Small intestine (tissue), 16 donors: ENCODE measurements at places on chromosomes 11 and 22.

DNA sequence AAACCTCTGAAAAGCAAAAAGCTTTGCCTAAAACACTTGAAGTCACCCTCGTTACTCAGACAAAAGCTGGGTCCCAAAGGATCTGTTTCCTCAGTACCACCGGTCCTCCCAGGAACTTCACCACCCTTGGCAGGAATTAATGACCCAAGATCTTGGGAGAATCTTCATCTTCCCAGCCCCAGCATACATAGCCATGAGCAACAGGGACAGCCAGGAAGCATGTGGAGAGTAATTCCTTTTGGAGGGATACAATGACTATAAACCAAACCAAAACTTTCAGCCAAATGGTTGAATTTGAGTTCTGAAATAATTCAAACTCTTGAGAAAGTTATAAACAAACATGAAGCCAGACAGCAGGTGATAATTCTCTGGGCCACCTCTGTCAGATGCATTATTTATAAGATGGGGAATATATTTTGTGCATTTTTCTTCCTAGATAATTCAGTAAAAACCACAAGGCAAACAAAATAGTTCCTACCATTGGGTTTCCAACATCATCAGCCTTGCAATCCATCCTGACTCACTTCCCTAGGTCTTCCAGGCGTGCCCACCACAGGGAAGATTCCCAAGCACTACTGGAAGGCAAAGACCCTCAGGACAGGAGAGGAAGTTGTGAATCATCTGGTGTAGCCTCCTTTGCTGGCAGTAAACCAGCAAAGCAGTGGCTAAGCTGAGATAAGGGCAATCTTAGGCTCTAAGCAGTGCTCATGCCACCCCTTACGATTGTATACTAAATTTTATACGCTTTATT is 71.7 kb upstream of the DRD2 start:
- no peak for DNase-seq

- peak; percentile 59 for DNase-seq
Observed at GRCh38 chr11:123822032-123822431, 15.9 kb upstream of the OR6M1 start.

DNA sequence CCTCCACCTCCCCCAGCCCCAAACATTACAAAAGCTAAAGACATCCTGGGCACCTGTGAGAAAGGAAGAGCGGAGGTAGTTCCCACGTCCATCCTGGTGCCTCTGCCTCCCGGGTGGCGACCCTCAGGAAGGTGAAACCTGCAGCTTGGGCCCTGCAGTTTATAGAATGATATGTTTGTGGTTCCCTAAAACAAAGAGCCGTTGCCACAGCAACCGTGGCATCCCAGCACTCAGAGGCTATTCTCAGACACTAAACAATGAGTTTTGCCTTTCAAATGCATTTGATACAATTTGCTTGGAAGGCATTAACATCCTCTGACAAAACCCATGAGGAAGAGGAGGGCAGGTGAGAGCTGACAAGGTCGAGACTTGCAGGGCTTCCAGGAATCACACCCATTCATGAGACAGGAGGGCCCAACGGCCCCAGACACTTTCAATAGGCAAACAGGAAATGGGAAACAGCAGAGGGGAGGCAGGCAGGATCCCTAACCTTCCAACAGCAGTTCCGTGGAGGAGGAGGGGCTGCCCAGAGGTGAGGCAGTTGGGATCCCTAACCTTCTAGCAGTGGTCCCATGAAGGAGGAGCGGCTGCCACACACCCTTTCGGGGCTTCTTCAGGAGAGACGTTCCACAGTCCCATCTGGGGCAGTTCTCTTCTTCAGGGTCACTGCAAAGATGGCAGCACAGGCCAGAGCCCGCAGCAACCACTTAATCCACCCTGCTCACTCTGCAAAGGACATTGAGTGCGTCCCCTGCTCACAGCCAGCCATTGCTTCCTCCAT is 379.2 kb downstream of the SHANK2 start:
- no peak for DNase-seq

GRCh38 chr11:110123003-110123402 is 29.8 kb downstream of the ZC3H12C start:
- no peak for DNase-seq

DNA sequence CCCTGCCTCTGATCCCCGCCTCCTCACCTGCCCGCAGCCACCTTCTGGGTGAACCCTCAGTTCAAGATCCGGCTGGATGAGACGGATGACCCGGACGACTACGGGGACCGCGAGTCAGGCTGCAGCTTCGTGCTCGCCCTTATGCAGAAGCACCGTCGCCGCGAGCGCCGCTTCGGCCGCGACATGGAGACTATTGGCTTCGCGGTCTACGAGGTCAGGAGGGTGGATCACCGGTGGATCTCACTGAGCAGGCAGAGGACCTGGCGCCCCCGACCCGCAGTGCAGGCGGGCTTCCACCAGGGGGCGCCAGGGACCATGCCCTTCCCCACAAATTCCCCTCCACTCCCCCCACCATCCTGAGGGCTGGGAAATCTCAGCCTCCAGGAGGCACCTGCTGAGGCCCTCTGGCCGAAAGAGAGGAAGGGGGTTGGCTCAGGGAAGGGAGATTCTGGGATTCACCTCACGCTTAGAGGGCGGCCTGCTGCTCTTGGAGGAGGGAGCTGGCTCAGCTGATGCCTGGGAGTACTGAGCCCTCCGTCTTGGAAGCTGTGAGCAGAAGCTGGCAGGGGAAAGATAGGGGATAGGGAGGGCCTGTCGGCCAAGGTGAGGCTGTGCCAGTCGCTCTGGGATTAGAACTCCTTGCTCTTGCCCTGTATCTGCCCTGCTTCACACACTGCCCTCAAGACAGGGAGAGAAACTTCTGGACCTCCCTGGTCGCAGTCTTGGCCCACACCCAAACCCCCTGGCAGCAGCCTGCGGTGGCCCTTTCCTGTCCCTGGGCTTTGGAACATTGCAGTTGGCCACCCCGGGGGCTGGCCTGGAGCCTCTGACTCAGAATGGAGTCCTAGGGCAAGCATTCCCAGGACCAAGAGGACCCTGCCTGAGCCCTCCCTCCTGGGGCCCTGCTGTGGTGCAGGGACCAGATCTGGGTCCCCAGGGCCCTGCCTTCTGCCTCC is 23.2 kb downstream of the CAPN1 start:
- peak; percentile 28 for DNase-seq

GRCh38 chr22:19169947-19170318 is 8.6 kb downstream of the SLC25A1 start:
- DNase-seq: no peak

GRCh38 chr11:81222491-81222890 is 1511.2 kb downstream of the FAM181B start:
- no peak for DNase-seq

GRCh38 chr22:39530692-39531331 is 1.7 kb downstream of the RPS19BP1 start:
- peak; percentile 65 for DNase-seq

DNA sequence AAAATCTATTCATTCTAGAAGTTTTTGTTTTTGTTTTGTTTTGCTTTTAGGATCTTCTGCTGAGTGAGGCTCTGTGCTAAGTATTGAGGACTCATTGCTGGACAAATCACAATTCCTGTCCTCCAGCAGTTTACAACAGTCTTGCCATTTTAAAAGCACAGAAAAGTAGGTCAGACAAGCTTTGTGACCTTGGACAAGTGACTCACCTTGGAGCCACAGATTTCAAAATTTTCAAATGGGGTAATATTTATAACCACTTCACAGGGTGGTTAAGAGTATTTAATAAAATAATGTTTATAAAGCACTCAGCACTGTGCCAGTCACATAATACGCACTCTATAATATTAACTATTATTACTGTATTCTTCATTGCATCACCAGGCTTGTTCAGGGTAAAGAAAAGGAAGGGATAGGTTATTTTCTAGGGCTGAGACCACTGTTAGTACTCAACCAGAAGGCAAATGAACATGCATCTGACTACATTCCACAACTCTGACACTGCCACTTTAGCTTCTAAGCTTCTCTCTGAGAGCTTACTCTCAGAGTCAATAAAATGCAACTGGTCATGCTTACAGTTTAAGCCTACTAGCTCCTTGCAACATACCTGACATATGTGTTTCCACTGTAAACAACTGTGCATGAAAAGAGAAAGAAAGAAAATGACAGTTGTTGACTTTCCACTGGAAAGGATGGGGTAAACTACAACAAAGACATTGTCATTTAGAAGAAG is 63.2 kb upstream of the FIBIN start:
- DNase-seq: no peak

GRCh38 chr11:10709299-10710086 is 15.9 kb upstream of the IRAG1 start:
- no peak for DNase-seq

DNA sequence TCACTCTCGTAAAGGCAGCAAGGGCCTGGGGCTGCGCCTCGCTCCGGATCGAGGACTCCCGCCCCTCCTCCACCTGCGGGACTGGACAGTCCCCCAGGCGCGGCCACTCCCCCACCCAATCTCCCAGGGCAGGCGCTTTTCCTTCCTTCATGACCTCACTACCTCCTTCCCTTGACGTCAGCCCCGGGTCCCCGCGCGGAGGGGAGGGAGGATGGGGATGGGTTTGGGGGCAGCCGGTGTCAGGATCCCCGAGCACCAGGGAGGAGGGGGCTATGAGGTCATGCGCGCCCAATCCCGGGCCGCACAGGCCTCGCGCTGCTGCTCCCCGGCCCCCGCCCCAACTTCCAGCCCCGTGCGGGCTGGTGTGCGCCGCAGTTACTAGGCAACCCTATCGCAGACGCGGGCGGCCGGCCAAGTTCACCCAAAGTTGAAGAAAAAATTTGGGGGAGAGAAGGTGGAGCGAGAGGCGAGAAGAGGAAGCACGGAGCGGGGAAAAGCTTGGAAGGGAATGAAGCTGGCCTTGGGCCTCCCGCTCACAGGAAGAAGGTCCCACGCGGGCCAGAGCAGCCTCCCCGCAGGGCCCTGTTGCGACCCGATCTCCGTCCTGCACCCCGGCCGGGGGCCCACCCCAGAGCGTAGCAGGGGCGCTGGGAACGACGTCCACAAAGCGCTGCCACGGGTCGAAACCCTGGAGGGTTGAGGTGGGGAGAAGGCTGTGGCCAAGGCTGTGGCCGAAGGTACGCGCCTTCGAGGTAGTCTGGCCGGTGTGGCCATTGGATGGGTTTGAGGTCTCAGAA is 8.3 kb downstream of the WT1 start:
- peak; percentile 12 for DNase-seq

DNA sequence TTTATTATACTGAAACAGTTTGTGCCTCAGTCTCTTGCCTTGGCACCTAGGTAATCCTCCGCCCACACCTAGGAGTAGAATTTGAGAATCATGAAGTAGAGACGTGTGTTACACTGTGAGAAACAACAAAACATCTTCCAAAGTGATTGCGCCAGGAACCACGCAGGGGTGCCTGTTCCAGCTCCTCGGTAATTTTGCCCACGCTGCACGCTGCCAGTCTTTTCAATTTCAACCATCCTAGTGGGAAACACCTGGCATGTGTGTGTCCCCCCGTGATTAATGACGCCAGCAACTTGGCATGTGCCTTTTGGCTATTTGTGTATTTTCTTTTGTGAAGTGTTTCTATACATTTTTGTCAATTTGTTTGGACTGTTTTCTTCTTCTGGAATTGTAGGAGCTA is 919.1 kb downstream of the BRD1 start:
- DNase-seq: no peak

- DNase-seq: no peak
Observed at GRCh38 chr11:82267186-82267585, 466.5 kb downstream of the FAM181B start.

GRCh38 chr11:88521799-88522201 is 184.3 kb upstream of the CTSC start:
- DNase-seq: no peak

DNA sequence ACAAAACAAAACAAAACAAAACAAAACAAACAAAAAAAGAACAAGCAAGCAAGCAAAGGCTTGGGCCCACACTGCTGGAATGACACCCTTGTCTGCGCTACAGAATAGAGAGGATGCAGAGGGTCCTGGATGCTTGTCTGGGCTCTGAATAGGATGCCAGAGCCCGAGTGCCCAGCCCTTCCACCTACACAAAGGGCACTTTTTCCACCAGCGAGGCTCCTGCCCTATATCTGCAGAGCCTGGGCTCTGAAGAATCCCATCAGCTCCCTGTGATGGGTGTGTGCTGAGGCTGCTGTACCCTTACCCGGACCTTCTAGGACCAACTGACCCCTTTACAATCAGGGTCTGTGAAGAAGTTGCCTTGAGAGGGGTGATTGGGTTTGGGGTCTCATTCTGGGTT is 221.2 kb downstream of the DSCAML1 start:
- DNase-seq: no peak

- peak; percentile 78 for DNase-seq
Observed at GRCh38 chr11:120985718-120986569, 38.0 kb upstream of the TBCEL start.

DNA sequence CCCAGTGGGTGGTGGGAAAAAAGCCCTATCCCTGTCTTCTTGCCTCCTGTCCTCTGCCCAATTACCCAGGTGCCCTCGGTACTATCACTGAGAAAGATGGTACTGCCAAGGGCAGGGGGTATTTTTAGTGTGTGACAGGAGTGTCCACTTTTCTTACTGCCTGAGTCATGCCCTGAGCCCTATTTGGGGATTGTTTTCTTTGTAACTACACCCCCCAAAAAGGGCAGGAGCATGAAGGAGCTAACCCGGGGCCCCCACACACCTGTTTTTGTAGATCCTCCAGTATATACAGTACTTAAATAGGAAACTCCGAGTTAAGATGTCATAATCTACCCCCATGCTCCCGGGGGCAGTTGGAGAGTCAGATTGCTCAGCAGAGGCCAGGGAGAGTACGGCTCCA is 3.8 kb downstream of the SMTNL1 start:
- no peak for DNase-seq

- DNase-seq: no peak
Observed at GRCh38 chr22:17562906-17563870, at the start of gene SLC25A18. Gene SLC25A18, plus strand, starts transcription at chr22:17563498. Its CDS starts 16,447 bp downstream, at chr22:17579945.

DNA sequence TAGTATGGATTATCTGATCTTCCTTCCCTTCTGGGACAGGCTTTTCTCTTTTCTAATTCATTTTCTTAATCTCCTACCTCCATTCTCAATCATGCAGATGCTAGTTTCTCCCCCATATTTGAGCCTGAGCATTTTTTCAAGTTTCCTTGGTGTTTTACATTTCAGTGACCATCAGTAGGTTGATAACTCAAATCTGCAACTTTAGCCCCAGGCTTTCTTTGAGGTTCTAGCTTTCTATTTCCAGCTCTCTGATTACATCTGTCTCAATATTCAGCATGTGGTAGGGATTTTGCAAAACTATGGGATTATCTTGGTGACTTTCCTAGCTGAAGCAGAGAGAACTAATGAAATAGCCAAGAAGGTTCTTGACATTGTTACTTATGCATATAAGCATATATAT is 67.8 kb downstream of the ARHGEF12 start:
- DNase-seq: no peak

GRCh38 chr11:94895971-94896370 is 77.4 kb downstream of the CWC15 start:
- DNase-seq: no peak

DNA sequence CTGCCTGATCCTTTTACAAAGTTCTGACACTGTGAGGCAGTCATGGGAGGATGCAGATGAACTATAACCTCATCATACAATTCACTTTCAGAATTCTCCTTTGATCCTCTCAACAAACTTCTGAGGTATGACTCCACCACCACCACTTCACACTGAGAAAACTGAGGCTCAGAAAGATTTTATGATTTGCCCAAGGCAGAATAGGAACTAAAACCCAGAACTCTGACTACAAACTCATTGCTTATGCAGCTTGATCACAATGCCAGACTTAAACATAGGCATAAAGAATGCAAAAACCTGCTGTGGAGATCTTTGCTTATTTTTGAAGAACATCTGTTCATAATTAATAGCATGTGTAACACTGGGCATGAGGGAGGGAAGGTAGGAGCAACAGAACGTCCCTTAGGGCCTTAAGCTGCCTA is 20.4 kb downstream of the FAM168A start:
- DNase-seq: no peak

- DNase-seq: no peak
Observed at GRCh38 chr11:122032317-122032716, 83.7 kb downstream of the BLID start.

- peak; percentile 65 for DNase-seq
Observed at GRCh38 chr22:45863981-45864751, 112.8 kb downstream of the WNT7B start.
